ENCODE measurements at places on chromosomes 6 and 20.

DNA sequence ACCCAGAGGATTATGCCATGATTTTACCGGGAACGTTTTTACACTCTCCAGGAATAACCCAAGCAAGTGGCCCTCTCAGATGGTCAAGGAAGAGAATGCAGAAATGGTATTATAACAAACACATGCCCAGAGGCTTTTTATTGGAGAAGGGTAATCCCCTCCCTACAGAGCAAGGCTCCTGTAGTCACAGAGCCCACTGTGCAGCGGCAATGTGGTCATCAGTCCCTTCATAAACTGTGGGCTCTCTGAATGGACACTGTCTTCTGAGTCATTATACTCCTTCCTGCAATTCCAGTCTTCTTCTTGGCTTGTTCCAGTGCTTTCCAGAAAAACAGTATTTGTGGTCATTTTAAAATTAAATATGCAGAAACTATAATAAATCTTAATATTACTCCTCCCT lies 74.7 kb downstream of the LAMA4 start:
- no peak for DNase-seq

DNA sequence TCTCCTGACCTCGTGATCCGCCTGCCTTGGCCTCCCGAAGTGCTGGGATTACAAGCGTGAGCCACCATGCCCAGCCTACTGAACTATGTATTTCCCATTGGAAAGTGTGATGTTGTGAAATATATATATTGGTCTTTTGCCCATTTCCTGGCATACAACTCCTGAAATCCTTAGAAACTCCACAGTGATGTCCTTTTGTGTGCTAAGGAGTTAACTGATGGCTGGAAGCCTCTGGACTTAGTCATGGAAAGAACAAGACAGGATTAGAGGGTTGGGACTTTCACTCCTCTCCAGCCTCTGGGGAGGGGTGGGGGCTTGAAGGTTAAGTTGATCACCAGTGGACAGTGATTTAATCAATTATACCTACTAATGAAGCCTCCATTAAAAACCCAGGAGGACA lies 7.1 kb downstream of the PANK2 start:
- DNase-seq: no peak

DNA sequence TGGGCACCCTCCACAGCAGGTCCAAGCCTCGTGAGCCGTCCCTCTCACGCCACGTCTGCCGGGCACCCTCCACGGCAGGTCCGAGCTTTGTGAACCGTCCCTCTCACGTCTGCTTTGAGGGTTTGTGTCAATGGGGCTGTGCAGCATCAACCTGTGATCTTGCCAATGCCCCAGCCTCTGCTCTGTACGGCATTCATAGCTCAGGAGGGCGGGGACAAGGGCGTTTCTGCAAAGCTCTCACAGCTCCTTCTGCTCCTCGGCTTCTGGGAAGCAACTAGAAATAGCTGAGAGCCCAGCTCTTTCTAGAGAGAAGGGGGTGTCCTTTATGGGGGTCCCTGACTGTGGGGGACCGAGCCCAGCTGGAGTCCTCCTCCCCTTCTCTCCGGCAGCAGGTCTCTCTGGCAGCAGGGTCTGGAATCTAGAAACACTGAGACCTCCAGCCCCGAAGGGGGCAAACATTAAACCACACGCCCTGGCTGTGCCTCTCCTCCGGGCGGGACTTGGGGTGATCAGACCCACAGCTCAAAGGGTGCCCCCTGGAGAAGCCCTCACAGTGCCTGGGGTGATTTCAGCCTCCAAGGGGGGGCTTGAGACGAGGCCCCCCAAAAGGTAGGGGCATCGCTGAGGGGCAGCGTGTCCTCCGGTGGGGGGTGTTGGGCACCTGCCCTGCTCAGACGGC lies 41.2 kb upstream of the CHRNA4 start:
- peak; percentile 21 for DNase-seq

- no peak for DNase-seq
Observed at GRCh38 chr6:51099201-51099600, 280.5 kb downstream of the TFAP2B start.

DNA sequence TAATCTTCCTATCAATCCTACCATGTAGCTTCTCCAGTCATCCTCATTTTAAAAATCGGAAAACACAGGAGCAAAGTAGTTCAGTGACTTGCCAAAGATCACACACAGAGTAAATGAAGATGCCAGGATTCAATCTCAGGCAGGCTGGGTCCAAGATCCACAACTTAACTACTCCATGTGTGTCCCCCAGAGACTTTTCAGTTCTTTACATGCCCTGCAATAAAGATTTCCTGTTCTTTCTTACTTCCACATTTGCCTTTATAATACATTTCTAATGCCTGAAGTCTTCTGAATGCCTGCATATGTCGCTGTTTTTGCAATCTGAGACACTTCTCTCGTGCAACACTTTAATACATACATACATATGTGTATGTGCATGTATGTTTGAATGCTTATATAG lies 121.7 kb upstream of the MARCKS start:
- DNase-seq: no peak

GRCh38 chr20:51760905-51761546 lies 7.2 kb downstream of the ATP9A start:
- no peak for DNase-seq

GRCh38 chr6:165106261-165106660 lies 203.1 kb downstream of the C6orf118 start:
- DNase-seq: no peak

GRCh38 chr20:35334311-35335101 lies 42.3 kb upstream of the FAM83C start:
- DNase-seq: no peak

GRCh38 chr20:35339636-35340035 lies 47.4 kb upstream of the FAM83C start:
- no peak for DNase-seq

DNA sequence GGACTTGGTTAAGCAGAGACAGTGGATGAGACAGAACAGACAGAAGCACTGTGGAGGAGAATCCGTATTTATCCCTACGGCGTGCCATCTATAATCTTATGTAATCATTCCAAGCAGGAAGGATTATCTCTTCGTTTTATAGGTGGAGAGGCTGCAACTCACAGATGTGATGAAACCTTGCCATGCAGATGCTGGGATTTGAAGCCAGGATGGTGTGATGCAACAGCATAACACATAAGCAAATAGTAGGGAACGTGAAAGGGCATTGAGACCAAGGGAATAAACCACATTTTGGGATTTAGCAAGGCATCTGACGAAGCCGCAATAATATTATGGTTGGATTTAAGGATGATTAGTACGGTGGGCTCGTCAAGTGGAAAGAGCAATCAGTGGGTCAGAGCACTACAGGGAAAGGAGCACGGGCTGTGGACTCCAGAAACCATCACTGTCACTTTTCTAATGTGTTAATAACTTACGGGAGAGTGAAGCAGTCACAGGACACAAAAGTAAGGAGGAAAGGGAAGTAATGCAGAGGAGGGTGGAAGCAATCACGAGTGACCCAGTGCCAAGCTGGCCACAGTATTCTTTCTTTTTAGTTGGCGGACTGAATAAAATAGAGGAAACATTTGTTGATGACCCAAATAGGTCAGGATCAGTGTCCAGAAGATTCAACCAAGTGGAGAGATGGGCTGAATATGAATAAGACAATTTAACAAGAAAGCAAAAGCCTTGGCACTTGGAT lies 119.6 kb upstream of the EDN1 start:
- DNase-seq: no peak

GRCh38 chr6:37459981-37460800 lies 27.2 kb downstream of the CMTR1 start:
- peak; percentile 95 for DNase-seq

GRCh38 chr20:35972462-35972861 lies 4.1 kb downstream of the CNBD2 start:
- peak; percentile 99 for DNase-seq

DNA sequence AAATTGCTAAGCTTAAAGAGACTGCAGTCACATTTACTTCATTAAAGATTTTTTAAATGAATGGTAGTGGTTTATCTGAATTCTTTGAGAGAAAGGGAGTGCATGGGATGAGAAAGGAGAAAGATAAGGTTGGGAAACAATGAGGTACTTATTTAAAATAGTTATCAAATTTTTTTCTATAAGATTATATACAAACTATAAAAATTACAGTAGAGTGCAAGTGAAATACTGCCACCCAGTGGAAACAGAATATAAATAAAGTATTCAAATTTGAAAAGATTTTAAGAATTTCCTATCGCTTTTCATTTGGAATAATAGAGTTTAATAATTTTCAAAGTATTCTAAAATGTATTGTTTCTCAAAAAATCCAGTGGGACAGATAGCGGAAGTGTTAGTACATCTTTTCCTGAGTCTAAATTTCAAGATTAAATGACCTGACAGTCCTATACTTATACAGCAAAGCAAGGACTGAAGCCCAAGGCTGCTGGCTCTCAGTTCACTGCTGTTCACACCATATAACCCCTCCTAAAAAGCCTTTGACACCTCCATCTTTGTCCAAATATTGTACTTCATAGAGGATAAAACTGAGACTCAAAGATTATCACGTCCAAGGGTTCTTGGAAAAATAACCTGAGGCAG lies 31.1 kb downstream of the EPM2A start:
- DNase-seq: no peak

- no peak for DNase-seq
Observed at GRCh38 chr6:113691260-113691656, 165.9 kb upstream of the MARCKS start.

DNA sequence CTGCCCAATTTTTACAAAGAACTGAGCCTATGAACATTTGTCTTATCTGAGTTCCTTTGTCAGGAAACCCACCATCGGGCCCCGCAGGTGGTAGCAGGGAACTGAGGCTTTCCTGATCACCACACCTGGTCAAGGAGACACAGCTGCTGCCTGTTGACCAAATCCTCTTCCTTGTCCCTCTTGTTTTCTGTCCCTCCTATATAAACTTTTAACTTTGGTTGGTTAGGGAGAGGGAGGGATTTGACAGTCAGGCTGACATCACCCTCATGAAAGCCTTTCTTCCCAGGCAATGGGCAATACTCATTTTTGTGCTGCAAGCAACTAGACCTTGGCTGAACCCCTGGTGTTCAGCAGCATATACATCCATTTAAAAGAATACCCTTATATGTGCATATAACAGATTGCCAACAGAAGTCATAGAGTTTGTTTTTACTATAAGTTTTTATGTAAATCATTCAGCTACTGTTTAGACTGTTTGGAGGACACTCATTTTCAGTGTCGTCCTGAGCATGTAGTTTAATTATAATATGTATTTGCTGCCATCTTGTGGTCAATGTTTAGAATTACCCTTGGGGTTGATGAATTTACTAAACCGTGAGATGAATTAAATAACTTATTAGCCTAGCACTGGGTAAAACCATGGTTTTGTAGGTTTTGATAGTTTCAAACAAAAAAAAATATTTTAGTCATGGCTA lies 17.0 kb downstream of the CRISP1 start:
- no peak for DNase-seq

DNA sequence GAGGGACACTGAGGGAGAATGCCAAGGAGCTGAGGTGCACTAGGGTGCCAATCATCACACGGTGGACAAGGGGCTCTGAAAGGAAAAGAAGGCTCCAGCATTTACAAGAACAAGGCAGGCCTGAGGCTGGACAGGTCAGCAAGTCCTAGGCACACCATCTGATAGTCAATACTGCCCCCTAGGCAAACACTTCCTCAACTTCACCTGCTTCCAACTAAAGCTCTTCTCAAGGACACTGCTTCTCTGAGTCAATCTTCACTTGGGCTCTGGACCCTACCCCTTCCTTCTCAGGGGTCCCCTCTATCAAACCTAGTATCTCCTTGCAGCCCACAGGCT lies 37.7 kb upstream of the SLC4A11 start:
- no peak for DNase-seq

DNA sequence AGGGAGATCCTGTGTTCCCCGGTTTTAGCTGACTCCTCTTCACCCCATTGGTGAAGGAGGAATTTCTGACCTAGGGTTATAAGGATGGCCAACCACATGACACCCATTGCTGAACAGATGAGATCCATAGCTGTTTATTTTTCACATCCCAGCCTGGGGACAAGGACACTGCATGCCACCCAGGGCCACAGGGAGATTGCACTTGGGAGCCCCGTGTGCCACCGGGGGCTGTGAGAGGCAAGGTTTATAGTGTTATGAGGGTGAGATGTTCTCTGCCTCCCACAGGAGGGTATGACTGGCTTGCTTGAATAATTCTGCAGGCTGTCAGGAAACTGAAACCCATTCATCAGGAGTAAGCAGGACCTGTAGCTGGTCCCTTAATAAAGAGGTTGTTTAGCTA lies 14.7 kb upstream of the SLPI start:
- DNase-seq: no peak

- no peak for DNase-seq
Observed at GRCh38 chr20:33679758-33680485, 5.7 kb upstream of the NECAB3 start.

DNA sequence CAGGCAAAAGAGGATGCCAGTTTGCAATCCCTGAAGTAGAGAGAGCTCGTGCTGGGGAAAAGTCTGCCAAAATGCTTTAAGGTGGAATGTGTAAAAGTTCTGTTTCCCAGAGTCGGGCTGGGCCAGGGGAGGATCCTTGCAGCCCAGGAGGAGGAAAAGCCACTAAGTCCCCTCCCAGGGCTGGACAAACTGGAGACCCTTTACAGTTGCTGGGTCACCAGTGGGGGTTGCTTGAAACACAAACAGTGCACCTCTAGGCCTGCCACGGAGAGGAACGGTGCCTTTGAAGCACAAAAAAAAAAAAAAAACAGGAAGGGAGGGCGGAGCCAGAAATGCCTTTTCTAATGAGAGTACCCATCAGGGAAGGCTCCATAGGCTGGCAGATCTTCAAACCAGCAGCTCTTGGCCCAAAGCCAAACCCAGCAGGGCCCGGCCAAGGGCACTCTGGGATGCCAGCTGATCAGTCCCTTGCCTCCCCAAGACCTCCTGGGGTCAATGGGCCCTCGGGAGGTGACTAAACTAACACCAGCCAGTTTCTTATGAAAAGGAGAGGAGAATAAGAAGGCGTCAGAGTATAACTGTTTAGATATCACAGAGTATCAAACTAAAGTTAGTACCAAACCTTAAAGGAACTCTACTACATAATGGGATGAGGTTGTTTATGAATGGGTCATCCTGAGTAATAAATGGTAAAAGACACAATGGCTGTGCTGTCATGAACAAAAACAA lies 23.7 kb downstream of the HLA-A start:
- DNase-seq: peak; percentile 71

DNA sequence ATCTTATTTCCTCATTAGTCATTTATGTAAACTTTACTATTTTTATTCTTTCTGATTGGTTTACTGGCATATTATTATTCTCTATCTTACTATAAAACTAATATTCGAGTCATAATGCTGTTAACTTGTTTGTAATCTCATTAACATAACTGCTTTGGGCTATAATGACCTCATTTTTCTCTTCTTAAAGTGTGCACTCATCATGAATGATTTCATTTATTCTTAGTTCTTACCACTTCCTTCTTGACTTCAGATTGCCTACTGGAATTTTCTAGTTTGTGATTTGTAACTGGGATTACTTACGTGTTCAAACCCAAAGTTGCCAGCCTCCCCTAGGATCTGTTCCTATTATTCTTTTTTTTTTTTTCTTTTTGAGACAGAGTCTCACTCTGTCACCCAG lies 91.8 kb upstream of the TNFAIP3 start:
- no peak for DNase-seq

- DNase-seq: no peak
Observed at GRCh38 chr20:8183526-8183925, 51.5 kb downstream of the PLCB1 start.
